Omental fat pad (tissue), 4 donors: ENCODE measurements at places on chromosomes 4 and X. TPM values are rescaled to one million over a fixed set of nuclear protein-coding genes. Genes with fewer than 3 reads are reported as not detected.

DNA sequence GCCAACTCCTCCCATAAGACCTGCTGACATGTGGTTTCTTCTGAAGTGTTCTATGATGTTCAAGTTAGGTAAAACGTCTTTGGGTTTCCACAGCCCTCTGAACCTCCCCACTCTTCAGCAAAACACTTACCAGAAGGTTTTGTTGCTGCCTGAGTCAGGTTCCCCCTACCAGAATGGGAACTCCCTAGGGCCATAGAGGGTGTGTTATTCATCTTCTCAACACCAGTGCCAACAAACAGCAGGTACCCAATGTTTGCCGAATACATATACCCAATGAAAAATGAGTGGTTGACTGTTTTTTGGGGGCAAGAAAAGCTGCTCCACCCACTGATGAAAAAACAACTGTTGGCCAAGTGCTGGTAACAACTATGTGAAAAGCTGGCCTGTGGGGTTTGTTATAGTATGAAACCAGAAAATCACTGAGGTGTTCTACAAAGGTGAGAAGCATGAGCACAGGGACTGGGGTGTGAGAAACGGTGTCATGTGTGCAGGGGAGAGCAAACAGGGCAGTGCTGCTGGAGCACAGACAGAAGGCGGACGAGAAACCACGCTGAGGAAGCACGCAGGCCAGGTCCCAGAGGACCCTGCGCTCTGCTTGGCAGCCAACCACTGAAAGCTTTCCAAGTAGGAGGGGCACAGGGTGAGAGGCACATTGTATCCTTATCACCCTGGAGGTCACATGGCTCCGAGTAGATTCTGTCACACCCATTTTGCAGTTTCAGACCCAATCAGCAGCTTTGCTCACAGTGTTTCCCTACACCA lies 28.8 kb downstream of the ATP8A1 start:
- no peak for DNase-seq

- no peak for DNase-seq
Measured at GRCh38 chrX:154083126-154083517, 14.4 kb downstream of the MECP2 start.

Gene SSX2
- not detected for total RNA-seq

DNA sequence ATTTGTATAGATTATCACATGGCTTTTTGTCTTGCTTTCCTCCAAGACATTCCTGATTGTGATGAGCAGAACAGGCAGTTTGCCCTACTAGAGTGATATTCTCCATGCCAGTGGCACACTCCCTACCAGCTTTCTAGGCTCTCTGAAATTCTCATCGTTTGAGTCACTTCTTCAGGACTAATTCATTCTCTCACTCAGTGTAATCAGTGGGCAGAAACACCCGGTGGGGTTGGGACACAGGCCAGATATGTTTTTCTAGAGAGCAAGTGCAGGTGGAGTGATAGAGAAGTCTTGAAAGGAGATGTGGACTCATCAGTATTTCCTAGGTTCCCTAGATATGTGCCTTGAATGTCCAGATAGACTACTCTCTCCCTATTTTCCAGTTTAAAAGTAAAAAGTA lies 13.1 kb downstream of the RAB33A start:
- no peak for DNase-seq

- DNase-seq = no peak
Measured at GRCh38 chr4:130146773-130147172, 1050.8 kb downstream of the C4orf33 start.

Gene CXorf65
- total RNA-seq = not detected

- no peak for DNase-seq
Measured at GRCh38 chr4:150280081-150280895, 202.0 kb downstream of the DCLK2 start.
